Activated naive CD4-positive, alpha-beta T cell treated with anti-CD3 and anti-CD28 coated beads, Interleukin-2, amount 50 U/mL, for 72 hours (primary cell): ENCODE measurements at places on chromosomes 3 and 15.
A peak's percentile ranks its signal among the peaks of the same experiment; 100 is the strongest.

DNA sequence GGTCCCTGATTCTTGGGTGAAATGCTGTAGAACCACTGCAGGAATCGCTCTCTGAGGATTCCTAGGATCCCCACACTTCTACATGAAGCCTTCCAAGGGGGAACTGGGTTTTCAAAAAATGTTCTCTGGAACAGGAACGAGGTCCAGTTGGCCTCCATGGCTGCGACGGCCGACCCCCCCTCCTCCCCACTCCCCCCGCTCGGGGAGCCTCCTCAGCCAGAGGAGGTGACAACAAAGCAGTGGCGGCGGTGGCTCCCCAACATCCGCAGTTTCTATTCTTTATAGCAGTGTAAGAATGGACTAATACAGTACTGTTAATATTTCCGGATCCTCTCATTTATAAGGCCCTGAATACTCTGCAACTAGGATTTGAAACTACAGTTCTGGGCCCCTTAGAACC, 84.0 kb upstream of the PLAAT1 start:
- DNase-seq = no peak

- no peak for DNase-seq
Measured at GRCh38 chr3:88142094-88142624, 7.6 kb upstream of the C3orf38 start.

- no peak for DNase-seq
Measured at GRCh38 chr3:190357468-190357867, 30.5 kb upstream of the CLDN16 start.

- peak; percentile 58 for DNase-seq
Measured at GRCh38 chr3:149494022-149494758, 19.7 kb downstream of the TM4SF4 start.

- peak; percentile 86 for DNase-seq
Measured at GRCh38 chr15:31338879-31339557, 12.4 kb downstream of the KLF13 start.

- DNase-seq = no peak
Measured at GRCh38 chr15:65828585-65828984, 36.5 kb upstream of the DENND4A start.

DNA sequence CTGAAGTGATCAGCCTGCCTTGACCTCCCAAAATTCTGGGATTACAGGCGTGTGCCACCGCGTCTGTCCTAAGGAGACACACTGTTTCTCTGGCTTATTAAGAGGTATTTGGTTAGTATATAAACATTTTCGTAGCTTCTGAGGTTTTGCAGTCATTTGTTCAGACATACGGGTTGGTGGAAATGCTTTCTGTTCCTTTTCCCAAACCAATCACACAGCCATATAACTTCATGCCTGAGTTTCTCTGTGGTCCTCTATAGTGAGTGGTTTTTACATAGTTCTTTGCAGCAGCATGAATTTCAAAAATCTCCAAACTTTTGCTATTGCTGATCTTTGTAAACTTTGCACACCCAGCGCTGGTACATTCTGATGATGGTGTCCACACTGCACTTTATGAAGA, 100.5 kb downstream of the AKAP13 start:
- DNase-seq = no peak

GRCh38 chr3:29525254-29525881, 244.5 kb downstream of the RBMS3 start:
- no peak for DNase-seq

DNA sequence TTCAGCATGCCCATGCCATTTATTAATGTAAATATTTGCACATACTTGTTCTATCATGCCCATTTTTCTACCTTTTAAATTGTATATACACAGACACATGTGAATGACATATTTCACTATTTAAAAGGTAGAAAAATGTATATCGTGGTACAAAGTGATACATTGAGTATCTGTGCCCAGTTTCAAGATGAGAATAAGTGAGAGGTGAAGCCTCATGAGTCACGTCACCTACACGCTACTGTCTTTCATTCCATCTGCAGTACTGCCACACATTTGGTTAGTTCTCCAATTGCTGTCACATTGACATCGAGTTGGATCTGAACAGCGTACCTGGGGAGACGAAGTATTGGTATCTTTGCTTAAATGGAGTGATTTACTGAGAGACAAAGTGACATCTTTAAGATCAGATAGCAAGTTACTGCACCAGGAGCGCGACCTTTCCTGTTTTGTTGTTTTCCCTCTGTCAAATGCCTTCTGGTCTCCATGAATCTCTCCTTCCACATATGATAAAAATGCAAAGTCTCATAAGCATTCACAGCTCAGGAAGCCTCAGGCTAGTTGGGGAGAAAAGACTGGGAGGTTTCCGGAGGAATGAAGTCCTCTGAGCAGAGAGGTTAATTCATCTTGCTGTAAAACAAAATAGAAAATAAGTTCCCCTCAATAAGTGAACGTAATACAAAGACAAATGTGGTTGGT, 12.0 kb downstream of the GREM1 start:
- no peak for DNase-seq

GRCh38 chr3:133428552-133428951, 28.7 kb downstream of the BFSP2 start:
- DNase-seq = no peak

DNA sequence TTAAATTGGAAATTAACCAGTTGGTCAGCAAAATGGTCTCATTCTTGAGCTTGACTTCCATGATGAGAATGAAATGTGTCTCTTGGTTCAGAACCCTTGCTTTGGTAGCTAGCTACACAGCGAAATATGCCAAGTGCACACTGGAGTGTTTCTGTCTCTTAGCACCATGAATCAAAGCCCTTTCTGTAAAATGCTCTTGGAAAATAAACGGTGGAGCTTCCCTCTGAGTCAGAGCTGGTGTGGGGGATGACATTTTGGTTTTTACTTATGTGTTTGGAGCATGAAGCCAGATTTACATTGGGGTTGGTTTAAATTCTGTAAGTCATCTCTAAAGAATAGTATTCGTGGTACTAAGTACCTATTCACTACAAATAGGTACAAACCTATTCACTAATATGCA, 85.1 kb upstream of the NANOGP8 start:
- DNase-seq = no peak

GRCh38 chr3:49703443-49703927, 14.1 kb downstream of the RNF123 start:
- DNase-seq = no peak

- DNase-seq = peak; percentile 45
Measured at GRCh38 chr3:194323785-194324735, 27.1 kb downstream of the CPN2 start.

GRCh38 chr15:77616072-77616471, 16.6 kb downstream of the LINGO1 start:
- DNase-seq = no peak

DNA sequence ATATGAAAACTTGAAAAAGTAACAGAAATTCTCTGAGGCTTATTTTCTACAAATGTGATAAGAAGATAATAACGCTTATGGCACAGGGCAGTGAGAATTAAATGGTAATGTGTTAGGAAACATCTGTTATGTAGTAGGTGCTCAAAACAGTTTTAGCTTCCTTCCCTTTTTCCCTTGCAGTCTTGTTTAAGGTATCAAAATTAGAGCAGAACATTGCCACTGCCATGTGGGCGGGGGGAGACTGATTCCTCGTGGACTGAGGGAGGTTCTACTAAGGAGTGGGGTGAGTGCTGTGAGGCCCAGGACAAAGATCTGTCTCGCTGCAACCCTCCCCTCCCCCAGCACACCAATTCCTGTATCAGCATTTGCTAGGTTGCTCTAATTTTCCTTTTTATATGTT, 702.4 kb downstream of the TUSC7 start:
- no peak for DNase-seq

DNA sequence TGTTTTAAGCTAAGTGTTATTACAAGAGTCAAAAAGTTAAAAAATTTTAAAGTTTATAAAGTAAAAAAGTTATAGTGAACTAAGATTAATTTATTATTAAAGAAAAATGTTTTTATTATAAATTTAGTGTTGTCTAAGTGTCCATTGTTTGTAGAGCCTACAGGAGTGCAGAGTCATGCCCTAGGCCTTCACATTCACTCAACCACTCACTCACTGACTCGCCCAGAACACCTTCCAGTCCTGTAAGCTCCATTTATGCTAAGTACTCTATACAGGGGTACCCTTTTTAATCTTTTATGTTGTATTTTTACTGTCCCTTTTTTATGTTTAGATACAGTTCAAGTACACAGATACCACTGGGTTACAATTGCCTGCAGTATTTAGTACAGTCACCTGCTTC, 37.2 kb downstream of the EEFSEC start:
- DNase-seq = no peak
